Stimulated activated CD4-positive, alpha-beta T cell treated with anti-CD3 and anti-CD28 coated beads, Interleukin-15, amount 100 ng/mL, for 1 hour (primary cell): ENCODE measurements at places on chromosomes 2 and 18.

- DNase-seq, result no peak
Observed at GRCh38 chr2:124530203-124530602, 505.1 kb downstream of the CNTNAP5 start.

DNA sequence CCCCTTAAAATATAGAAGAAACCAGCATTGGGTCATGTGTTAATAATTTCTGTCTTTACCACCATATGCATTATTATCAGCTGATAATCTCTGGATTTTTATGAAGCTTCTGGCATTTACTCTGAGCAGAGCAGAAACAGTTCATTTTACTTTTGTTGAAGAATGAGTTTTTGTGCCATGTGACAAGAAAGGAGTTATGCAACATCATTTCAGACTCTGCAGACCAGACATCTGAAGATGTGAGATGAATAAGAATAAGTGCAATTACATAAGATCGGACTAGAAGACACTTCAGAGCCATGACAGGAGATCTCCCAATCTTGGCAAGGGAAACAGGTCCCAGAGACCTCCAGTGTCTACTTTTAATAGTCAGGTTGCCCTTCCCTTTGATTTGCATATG lies 869.4 kb upstream of the VRK2 start:
- no peak for DNase-seq

DNA sequence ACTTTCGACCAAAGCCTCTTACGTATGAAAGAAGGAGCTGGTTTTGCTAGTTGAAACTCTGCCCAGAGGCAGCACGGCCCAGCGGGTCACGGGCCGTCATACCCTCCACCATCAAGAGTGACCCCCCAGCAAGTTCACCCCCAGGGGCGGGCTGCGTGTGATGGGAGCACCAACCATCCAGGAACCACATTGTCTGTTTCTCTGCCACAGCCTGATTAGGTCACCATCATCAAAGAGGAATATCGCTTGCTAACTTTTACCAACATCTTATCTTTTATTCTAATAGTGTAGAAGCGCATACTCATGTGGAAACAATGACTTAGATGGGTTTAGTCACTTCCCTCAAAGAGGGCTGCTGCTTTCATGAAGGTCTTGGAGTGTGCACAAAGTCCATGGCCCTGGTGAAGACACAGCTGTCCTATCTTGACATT lies 116.6 kb upstream of the SMIM21 start:
- DNase-seq, result no peak

DNA sequence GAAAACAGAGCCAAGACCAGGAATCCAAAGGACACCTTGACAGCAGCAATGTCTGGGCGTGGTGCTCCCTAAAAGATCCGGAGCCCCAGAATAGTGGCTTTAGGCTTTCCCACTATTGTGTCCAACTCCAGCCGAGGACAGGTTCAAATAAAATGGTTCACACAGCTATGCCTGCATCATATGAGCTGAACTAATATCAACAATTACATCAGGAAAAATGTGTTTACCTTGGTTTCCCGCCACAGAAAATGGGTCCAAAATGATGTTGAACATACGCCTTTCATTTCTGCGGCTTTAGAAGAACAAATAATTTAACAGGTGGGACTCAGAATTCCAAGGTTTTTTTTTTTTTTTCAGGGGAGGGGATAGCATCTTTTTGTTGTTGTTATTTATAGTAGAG lies 93.6 kb downstream of the OSR1 start:
- DNase-seq, result no peak

GRCh38 chr2:64888591-64889309 lies 100.4 kb upstream of the SLC1A4 start:
- no peak for DNase-seq

DNA sequence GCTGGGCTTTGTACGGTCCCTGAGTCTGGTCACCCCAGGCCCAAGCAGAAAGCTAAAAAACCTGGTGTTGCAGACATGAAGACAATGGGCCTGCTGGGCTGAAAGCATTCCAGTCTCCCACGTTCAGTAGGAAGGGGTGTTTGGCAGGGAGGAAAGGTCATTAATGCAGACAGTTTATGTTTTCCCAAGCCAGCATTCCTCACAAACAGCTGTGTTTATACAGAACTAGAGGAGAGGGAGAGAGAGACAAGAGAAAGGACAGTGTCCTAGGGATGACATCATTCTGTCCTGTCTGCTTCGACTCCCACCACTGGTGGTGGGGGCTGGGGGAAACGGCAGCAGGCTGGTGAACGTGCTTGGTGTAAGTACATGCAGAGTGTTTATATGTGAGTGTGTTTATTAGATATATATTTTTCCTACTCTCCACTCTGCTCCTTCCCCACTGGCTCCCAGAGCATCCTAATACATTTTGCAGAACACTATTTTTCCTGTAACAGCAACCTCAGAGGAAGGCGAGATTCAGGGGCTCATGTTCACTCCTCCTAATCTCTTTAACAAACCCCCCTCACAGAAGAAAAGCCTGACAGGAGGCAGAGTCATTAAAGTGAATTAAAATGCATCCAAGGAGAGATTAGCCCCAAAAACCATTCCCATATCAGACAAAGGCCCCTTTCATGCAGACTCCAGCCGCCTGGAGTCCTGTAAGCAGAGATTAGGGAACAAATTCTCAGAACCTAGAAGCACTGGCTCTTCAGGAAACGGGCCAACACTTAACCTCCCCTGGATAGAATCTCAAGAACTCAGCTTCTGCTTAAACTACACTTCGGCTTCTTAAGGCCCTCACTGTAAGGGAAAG lies 380.4 kb downstream of the TNS1 start:
- DNase-seq, result no peak
